ENCODE measurements at places on chromosomes 4 and X.

GRCh38 chr4:182885022-182885737 lies 32.0 kb downstream of the DCTD start:
- no peak for DNase-seq

DNA sequence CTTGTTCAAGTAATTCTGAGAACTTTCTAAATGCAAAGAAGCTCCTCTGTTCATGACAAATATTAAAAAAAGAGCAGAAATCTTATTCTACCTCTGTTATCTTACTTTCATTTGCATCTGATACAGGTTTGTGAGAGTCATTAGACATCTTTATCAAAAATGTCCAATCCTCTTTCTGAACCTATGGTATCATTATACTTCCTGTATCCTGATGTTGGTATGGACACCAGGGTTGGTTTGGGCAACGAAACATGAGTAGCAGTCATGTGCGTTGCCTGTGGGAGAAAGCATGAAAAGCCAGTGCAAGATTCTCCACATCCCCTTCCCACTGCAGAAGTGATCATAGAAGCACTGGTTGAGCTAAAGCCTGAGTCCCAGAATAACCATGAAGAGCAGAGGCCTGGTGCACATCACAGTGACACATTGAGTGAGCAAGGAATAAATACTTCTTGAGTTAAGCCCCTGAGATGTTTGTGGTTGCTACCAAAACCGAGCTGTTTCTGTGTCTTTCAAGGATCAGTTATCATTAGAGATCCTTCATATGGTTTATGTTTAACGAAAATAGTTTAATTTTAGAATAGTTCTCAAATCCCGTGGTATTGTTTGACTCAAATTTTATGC lies 197.2 kb downstream of the BANK1 start:
- DNase-seq: no peak

GRCh38 chr4:182775075-182775474 lies 142.1 kb downstream of the DCTD start:
- DNase-seq: no peak

DNA sequence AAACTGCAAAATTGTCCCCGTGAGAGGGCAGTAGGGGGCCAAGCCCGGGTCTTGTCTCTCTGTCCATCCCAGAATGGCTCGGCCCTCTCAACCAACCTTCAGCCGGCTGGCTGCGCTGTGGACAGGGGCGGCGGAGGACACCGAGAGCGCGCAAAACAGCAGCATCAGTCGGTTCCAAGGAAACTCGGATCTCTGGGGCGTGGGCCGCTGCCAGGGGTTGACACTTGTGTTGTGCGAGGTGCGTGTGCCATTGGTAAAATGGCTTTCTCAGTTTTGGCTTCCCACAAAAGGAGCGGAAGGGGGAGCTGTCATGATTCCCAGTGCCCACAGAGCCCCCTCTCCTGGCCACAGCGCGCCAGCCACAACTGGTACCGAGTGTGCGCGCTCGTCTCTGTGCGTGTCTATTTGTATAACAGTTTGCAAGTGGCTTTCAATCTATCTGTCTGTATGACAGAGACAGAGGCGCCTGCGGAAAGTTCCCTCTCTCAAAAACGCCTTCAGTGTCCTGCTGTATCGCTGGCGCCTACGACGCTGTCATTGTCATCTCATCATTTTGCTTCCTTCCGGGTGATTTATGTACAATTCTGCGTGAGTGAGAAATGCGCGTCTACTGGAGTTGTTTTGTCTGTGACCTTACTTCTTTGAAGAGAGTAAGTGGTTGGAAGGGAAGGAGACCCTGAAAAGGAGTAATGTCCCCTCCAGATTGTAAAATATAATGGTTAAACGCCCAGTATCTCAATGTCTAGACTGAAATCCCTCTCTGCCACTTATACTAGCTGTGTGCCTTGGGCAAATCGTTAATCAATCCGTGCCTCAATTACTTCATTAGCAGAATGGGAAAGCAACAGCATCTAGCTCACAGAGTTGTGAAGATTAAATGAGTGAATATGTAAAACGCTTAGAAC lies 1.8 kb downstream of the DKK2 start:
- DNase-seq: no peak

GRCh38 chr4:25970691-25971432 lies 56.8 kb downstream of the SMIM20 start:
- no peak for DNase-seq

- DNase-seq: no peak
These were observed 19.9 kb downstream of the FGFBP1 start for GRCh38 chr4:15918484-15919129.

GRCh38 chrX:38166478-38167083 lies 54.1 kb downstream of the SRPX start:
- no peak for DNase-seq

DNA sequence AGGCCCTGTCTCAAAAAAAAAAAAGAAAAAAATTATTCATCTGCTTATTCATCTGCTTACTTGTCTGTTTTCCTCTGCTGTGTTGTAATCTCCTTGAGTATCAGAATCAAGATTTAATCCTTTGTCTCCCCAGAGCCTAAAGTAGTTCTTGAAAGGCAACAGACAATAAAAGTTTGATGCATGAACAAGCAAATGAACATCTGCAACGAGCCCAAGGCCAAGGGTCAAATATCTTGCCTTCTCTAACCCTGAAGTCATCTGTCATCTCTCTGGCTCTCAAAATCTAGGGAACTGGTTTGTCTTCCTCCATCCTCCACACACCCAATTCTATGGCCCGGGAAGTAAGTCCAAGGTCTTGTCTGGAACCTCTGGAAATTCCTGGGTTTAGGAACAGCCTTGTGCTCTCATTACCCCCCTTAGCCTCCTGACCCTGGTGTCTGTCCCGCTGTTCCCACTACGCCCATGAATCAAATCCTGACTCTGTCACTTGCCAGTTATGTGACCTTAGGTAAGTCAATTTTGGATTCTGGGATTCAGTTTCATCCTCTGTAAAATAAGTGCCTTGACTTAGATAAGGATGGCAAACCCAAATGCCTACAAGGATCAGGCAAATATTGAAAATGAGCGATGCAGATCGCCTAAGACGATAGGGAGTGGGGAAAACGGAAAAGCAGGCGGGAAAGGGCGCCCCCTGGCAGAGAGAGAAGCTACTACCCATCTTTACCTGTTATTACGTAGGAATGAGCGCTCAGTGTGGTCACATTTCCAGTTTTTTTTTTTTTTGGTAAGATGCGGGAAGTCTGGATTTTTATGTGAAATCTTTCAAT lies 102.7 kb upstream of the DHX15 start:
- DNase-seq: no peak

DNA sequence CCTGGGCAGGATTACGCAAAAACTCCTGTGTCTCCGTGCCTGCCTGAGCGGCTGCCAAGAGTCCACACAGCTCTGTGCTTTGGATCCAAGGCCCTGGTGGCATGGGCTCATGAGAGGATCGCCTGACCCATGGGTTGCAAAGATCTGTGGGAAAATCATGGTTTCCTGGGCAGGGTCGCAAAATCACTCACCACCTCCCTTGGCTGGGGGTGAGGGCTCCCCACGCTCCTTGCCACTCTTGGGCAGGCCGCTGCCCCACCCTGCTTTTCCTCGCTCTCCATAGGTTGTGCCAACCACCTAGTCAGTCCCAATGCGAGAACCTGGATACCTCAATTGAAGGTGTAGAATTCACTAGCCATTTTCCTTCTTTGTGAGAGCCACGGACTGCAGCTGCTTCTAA lies 66.5 kb upstream of the MAGEB18 start:
- no peak for DNase-seq

DNA sequence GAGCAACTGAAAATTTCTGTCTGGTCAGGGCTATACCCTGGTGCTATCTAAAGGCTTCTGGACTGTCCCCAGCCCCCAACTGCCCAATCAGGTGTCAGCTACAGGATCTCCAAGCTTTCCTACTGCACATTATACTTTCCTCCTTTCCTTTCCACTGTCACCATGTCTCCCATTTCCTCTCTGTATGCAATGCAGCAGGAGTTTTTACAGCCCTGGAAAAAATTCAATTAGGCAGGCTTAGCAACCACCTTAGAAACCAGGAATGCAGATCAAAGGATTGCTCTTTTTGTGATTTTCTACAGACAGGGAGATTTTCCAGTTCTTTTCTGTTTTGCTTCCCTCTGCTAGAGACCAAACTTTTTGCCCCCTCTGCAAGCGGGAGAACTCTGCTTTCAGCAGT lies 6.0 kb upstream of the NAF1 start:
- no peak for DNase-seq

DNA sequence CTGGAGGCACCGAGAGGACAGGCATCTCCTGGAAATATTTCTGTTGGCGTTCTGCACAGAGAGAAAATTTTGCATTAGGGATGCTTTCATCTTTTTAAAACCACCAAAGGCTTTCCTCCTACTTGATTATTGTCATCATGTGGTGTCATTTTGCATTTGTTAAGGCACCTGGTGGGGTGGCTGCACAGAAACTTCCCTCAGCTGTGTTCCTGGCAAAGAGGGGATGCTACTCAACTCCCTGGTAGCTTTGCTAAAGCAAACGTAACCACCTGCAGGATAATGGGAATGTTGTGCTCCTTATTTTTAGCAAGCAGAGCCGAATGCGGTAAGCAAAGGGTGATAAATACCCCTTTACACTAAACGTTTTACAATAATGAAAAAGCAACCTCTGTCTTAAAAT lies 229.8 kb downstream of the STIM2 start:
- DNase-seq: no peak

- DNase-seq: no peak
These were observed 24.0 kb downstream of the SMIM14 start for GRCh38 chr4:39614487-39615162.

GRCh38 chr4:171629182-171629581 lies 184.0 kb upstream of the GALNTL6 start:
- no peak for DNase-seq

DNA sequence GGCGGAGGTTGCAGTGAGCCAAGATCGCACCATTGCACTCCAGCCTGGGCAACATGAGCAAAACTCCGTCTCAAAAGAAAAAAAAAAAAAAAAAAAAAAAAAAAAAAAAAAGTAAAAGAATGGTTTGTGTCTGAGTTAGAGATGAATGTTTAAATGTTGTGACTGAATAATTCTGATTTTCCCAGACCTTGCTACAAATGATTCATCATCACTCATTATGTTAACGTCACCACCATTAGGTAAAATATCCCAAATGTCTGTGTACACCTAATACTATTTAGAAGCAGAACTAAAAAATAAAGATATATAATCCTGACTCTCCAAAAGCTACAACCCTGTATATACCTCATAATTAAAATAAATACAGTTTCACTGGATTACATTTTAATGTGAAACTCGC lies 70.8 kb downstream of the HHIP start:
- DNase-seq: no peak

- no peak for DNase-seq
These were observed 17.1 kb downstream of the GAK start for GRCh38 chr4:915041-915474.

- no peak for DNase-seq
These were observed 21.2 kb downstream of the ZIC3 start for GRCh38 chrX:137587151-137587550.

GRCh38 chr4:181173046-181173445 lies 1070.2 kb upstream of the TENM3 start:
- DNase-seq: no peak

GRCh38 chrX:122982521-122982920 lies 201.6 kb upstream of the GRIA3 start:
- DNase-seq: no peak

- DNase-seq: no peak
These were observed 169.8 kb downstream of the BTC start for GRCh38 chr4:74624351-74625151.

- DNase-seq: no peak
These were observed 72.4 kb upstream of the TLR2 start for GRCh38 chr4:153611679-153612078.

DNA sequence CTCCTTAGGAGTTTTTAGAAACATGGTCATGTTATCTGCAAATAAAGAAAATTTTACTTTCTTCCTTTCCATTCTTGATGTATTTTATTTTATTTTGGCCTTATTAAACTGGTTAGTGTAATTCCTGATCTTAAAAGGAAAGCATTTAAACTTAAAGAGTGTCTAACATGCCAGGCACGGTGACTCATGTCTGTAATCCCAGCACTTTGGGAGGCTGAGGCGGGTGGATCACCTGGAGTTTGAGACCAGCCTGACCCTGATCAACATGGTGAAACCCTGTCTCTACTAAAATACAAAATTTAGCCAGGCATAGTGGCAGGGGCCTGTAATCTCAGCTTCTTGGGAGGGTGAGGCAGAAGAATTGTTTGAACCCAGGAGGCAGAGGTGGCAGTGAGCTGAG lies 281.3 kb downstream of the PTTG2 start:
- DNase-seq: no peak

DNA sequence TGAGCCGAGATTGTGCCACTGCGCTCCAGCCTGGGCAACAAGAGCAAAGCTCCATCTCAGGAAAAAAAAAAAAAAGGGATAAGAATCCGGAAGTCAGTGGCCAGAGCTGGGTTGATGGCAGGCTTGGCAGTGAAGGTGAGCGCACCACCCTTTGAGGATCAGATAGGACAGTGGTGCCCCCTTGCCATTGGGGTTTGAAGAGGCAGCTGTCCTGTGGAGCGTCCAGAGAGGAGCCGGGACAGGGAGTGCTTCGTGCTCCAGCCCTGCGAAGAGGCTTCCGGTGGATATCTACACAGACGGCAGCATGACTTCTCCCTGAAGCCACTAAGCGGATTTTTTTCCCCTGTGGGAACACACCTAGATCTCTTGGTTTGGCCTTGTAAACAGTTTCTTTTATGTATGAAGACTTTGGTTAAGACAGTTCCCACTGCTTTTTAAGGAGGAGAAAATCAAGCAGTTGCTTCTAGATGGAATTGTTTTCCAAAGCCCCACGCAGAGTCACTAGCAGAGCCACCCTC lies 6.5 kb downstream of the TBC1D14 start:
- no peak for DNase-seq

GRCh38 chrX:154482786-154483185 lies 3.6 kb downstream of the UBL4A start:
- no peak for DNase-seq

DNA sequence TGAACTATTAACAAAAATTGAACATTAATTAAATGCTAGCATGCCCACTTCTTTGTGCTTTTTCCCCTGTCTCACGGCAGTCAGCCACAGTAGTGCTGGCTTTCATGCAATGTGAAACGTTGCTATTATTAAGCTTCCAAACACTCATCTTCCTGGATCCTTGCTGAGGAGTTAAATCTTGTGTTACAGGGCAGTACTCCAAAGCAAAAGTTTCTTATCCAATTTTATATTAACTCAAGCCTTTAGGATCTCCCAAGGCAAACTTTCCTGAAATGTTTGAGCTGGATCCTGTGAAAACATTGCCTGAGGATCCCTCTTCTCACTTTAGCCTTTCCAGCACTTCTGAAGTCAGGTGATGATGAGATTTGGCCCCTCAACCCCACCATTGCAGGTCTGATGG lies 1454.8 kb downstream of the FSTL5 start:
- no peak for DNase-seq

DNA sequence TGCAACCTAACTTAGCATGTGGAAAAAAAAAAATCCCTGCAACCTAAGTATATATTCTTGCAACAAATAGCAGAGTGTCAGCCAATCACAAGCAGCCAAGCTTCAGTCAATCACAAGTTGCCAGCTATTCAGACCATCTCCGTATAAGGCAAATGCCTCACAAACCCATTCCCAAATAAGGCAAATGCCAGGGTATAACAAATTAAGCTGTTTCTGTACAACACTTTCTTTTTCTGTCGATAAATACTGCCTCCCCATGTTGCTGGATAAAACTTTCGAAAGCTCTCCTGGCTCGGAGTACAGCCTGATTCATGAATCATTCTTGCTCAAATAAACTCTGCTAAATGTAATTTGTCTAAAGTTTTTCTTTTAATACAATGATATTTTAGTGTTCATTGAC lies 460.7 kb upstream of the SMIM31 start:
- DNase-seq: no peak

All from stimulated activated CD8-positive, alpha-beta memory T cell treated with anti-CD3 and anti-CD28 coated beads, Interleukin-2, amount 100 ng/mL, for 48 hours (primary cell).